Eye (tissue), 1 donor: ENCODE measurements at places on chromosomes 11 and 22.

GRCh38 chr22:42076764-42077485, 2.6 kb upstream of the SMDT1 start:
- DNase-seq, result no peak

- DNase-seq, result peak; percentile 97
Observed at GRCh38 chr22:50705219-50705691, 32.6 kb downstream of the SHANK3 start.

DNA sequence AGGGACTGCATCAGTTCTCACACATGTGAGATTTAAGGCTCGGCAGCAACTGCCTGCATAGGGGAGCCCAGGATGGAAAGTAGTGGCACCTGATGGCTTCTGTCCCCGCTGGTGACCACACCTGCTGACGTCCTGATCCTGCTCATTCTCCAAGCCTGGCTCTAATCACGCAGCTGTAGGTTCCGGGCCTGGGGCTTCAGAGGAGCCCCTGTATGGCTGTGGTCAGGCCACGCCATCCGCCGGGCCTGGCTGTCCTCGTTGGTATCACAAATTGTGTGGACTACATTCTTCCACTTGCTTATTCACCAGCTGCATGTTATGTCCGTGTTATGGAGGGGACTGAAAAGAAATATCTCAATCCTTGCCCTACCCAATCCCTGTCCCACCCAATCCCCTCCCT, 580.0 kb downstream of the TBC1D22A start:
- DNase-seq, result no peak

GRCh38 chr11:78753297-78753696, 178.6 kb upstream of the NARS2 start:
- DNase-seq, result no peak

DNA sequence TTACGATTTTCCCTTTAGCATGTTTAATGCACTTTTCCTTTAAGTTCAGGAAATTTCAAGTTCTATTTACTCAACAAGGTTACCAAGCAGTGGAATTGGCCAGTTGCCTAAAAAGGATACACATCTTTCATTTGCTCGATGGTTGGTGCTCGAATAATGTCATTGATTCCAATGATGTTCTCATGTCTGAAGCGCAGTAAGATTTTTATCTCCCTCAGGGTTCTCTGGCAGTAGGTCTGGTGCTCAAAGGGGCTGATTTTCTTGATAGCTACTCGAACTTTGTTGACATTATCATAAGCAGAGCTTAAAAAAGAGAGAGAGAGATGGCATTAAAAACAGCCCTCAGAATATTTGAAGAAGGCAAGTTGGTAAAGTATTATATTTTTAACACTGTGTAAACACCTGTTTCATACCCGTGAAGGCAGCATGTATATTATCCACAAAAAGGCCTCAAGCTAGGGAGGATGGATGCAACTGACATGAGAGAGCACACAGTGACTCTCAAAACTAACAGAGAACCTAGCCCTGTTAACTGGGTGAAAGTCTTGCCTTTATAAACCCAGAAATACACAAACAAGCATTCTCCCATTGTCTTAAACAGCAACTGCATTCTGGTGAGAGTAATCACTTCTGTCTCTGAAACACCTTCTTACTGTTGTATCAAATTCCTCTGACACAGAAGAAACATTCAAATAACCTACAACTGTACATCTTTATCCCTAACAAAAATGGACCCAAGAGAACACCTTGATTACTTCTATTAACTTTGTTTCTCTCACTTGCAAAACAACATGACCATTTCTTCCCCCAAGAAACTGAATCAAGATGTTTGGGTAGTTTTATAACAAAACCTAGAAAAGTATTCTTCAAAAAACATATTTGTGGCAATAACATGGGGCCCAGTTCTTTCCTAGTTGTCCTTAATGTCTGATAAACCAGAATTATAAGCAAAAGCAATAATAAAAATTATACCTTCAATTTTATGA, 59.6 kb downstream of the MAPK1 start:
- DNase-seq, result no peak

DNA sequence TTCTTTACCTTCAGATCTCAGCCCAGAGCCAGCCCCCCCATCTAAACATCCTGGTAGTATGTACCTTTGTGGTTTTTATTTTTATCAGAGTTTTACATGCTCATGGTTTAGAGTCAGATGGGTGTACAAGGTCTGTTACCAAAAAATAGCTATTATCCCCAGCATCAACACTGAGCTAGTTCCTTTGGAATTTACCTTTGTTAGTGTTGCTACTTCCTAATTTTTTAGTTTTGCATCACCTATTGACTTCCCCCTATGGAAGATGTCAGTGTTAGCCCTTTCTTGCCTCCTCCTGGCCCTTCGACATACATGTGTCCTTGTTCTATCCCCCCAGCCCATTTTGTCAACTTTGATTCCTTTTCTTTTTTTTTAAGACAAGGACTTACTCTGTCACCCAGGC, 7.4 kb downstream of the UPB1 start:
- DNase-seq, result no peak

DNA sequence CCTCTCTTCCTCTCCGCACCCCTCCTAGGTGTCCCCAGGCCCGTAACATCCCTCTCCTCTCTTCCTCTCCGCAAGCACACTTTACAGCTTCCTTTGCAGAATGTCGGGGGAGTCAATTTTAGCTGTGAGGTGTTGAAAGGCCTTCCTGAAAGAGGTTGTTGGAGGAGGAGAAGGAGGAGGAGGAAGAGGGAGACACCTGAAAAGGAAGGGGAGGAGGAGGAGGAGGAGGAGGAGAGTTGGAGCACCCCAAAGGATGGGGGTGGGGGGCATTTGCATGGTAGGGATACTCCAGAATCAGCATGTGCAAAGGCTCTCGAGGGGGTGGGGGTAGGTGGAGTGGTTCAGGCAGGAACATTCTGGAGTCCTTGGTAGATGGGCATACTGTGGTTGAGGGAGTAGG, 1045.1 kb downstream of the TBC1D22A start:
- no peak for DNase-seq

DNA sequence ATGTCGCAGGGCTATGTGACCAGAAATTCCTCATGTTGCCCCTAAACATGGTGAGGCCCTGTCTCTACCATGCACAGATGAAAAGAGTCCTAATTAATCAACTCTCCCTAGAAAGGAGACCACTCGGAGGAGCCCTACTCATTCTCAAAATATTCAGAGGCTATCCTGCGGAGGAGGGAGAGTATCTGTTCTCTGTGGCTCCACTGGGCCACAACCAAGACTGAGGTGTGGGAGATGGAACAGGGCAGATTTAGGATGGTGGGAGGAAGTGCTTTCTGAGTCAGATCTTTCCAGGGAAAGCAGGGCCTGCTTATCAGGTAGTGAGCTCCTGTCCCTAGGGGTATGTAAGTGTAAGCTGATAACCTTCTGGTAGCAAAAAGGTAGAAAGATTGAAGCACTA, 37.0 kb upstream of the PRDM11 start:
- no peak for DNase-seq

- DNase-seq, result peak; percentile 14
Observed at GRCh38 chr11:71446942-71447688, 1.1 kb downstream of the DHCR7 start.
